ENCODE measurements at places on chromosomes 12 and 14. TPM values are rescaled to one million over a fixed set of nuclear protein-coding genes. Genes with fewer than 3 reads are reported as not detected.

DNA sequence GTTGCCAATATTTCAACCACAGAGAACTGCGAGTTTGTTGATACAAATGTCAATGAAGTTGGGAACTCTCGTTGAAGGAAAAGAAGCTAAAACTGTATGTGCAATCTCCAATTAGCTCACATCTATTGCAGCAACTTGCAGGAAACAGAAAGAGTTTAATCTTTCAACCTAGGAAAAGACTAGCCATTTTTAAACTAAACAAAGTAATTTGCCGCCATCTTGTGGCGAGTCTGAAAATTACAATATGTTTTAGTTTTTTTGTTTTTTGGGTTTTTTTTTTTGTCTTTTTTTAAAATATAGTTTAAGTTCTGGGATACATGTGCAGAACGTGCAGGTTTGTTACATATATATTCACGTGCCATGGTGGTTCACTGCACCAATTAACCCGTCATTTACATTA lies 131.2 kb upstream of the FOXG1 start:
- no peaks in the 10 kb centered on the region for H3K27me3 ChIP-seq
- DNase-seq = no peak
- no peak overlapping the region for H3K4me3 ChIP-seq
- no peaks in the 10 kb centered on the region for H3K4me1 ChIP-seq
- no peaks in the 10 kb centered on the region for H3K36me3 ChIP-seq
- H3K27ac ChIP-seq = no peak overlapping the region

DNA sequence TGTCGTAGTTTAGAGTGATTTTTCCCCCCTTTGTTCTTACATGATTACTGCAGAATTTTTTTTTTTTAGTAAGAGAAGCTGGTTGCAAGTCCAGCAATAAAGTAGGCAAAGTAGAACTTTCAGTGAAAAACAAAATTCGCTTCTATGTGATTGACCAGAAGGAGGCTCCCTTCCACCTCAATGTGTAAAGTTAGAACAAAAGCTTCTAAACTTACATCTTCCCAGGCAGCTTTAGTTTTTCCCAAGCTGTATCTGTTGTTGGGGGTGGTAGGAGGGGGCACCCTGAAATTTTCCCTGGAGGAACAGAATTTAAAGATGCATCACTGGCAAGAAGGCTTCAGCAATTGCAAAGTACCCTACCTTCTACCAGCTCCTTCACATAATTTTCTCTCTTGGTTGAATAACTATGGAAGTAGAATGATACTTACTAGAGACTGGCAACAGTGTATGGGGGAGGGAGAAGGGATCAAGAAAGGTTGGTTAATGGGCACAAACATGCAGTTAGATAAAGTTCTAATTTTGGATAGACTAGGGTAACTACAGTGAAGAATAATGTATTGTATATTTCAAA lies 87.3 kb upstream of the E2F7 start:
- no peaks in the 10 kb centered on the region for H3K4me1 ChIP-seq
- DNase-seq = no peak
- no peak overlapping the region for H3K4me3 ChIP-seq
- no peak overlapping the region for H3K27ac ChIP-seq

DNA sequence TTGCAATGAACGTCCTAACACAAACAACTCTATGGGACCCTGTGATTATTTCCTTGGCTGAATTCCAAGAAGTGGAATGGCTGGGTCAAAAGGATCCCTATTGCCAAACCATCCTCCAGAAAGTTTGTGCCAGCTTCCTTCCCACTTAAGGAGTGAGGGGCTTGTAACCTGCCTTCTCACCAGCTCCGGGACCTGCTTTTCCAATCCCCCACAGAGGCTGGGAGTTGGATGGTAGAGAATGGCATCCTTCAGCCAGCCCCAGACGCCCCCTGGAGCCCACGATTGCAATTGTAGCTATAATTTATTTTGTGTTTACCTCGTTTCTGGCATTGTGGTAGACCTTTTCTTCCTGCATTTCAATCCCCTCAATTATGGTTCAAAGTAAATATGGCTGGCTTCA lies 9.7 kb upstream of the ZDHHC22 start:
- no peak overlapping the region for H3K27ac ChIP-seq
- no peaks in the 10 kb centered on the region for H3K36me3 ChIP-seq
- no peaks in the 10 kb centered on the region for H3K27me3 ChIP-seq
- no peak overlapping the region for H3K4me3 ChIP-seq
- no peak for DNase-seq

- no peak overlapping the region for H3K4me3 ChIP-seq
- DNase-seq = no peak
- no peaks in the 10 kb centered on the region for H3K36me3 ChIP-seq
- H3K27ac ChIP-seq = no peak overlapping the region
- peaks cover 30% of the 10 kb centered on the region for H3K4me1 ChIP-seq
Observed at GRCh38 chr14:50533806-50534205, 1.4 kb upstream of the MAP4K5 start.

- no peak overlapping the region for H3K4me3 ChIP-seq
- H3K27ac ChIP-seq = peak overlapping the region; percentile 3
- H3K4me1 ChIP-seq = peaks cover 22% of the 10 kb centered on the region
Observed at GRCh38 chr14:103772078-103772712, 56.6 kb downstream of the ZFYVE21 start.

GRCh38 chr12:79690638-79691510 lies at the start of gene PAWR:
PAWR (minus strand) TSS chr12:79690964; CDS start chr12:79690244, 720 bp downstream.
- H3K27ac ChIP-seq = peak within 1 kb of the TSS; percentile 96
- H3K27me3 ChIP-seq = no peaks in the 10 kb centered on the region
- peaks cover 14% of the 10 kb centered on the region for H3K4me1 ChIP-seq
- DNase-seq = peak; percentile 87
- peak within 1 kb of the TSS; percentile 98 for H3K4me3 ChIP-seq
- no peaks in the 10 kb centered on the region for H3K36me3 ChIP-seq

The PLEKHH1 gene
- total RNA-seq = 336 TPM

GRCh38 chr12:57719777-57720605 lies 18.6 kb downstream of the AGAP2 start:
- no peak overlapping the region for H3K27ac ChIP-seq
- no peaks in the 10 kb centered on the region for H3K27me3 ChIP-seq
- H3K4me3 ChIP-seq = no peak overlapping the region
- H3K36me3 ChIP-seq = peaks cover 47% of the 10 kb centered on the region
- no peaks in the 10 kb centered on the region for H3K4me1 ChIP-seq
- DNase-seq = no peak

DNA sequence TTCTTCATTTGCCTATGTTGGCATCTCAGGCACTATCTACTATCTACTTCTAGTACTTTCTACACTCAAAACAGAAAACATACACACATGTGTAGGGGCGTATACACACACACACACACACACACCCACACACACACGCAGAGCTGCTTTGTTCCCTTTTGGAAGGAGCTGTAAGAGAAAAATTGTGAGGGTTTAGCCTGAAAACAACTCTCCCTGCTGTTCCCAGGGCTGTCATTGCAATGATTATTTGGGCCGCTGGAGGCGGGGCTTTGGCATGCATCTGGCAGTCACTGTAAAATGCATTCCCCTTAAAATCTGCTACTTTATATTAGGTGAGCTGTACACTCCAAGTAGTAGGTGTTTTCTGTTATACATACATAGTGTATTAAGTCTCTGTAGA lies 29.1 kb upstream of the SLC38A2 start:
- no peak overlapping the region for H3K4me3 ChIP-seq
- H3K36me3 ChIP-seq = no peaks in the 10 kb centered on the region
- no peaks in the 10 kb centered on the region for H3K4me1 ChIP-seq
- H3K27ac ChIP-seq = no peak overlapping the region
- H3K27me3 ChIP-seq = no peaks in the 10 kb centered on the region

- no peak overlapping the region for H3K27ac ChIP-seq
- no peaks in the 10 kb centered on the region for H3K27me3 ChIP-seq
- no peak overlapping the region for H3K4me3 ChIP-seq
- peaks cover 2% of the 10 kb centered on the region for H3K4me1 ChIP-seq
- H3K36me3 ChIP-seq = no peaks in the 10 kb centered on the region
Observed at GRCh38 chr12:2387103-2387834, 334.5 kb downstream of the CACNA1C start.

The SRGAP1 gene
- 17.5 TPM for total RNA-seq

The HRK gene
- total RNA-seq = 0.40 TPM

The NGB gene
- not detected for total RNA-seq

- H3K36me3 ChIP-seq = no peaks in the 10 kb centered on the region
- peaks cover 6% of the 10 kb centered on the region for H3K4me1 ChIP-seq
- peak overlapping the region; percentile 37 for H3K4me3 ChIP-seq
- no peak for DNase-seq
- H3K27ac ChIP-seq = peak overlapping the region; percentile 68
- no peaks in the 10 kb centered on the region for H3K27me3 ChIP-seq
Observed at GRCh38 chr12:120316798-120317223, 10.8 kb downstream of the PLA2G1B start.

The ASCL1 gene
- 0.49 TPM for total RNA-seq

The SMCO2 gene
- total RNA-seq = not detected

GRCh38 chr14:96167224-96168148 lies 37.2 kb upstream of the BDKRB2 start:
- H3K4me1 ChIP-seq = no peaks in the 10 kb centered on the region
- no peaks in the 10 kb centered on the region for H3K36me3 ChIP-seq
- H3K27me3 ChIP-seq = no peaks in the 10 kb centered on the region
- H3K4me3 ChIP-seq = no peak overlapping the region

GRCh38 chr12:1662761-1663439 lies 28.0 kb upstream of the ADIPOR2 start:
- H3K27ac ChIP-seq = peak overlapping the region; percentile 76
- no peak overlapping the region for H3K4me3 ChIP-seq
- peak; percentile 66 for DNase-seq
- H3K27me3 ChIP-seq = no peaks in the 10 kb centered on the region

GRCh38 chr14:87686746-87687145 lies 306.2 kb downstream of the GALC start:
- DNase-seq = no peak
- H3K4me1 ChIP-seq = no peaks in the 10 kb centered on the region

All from thyroid gland (tissue), 4 donors.